ENCODE measurements at places on chromosomes 11 and 22.
A peak's percentile ranks its signal among the peaks of the same experiment; 100 is the strongest.

DNA sequence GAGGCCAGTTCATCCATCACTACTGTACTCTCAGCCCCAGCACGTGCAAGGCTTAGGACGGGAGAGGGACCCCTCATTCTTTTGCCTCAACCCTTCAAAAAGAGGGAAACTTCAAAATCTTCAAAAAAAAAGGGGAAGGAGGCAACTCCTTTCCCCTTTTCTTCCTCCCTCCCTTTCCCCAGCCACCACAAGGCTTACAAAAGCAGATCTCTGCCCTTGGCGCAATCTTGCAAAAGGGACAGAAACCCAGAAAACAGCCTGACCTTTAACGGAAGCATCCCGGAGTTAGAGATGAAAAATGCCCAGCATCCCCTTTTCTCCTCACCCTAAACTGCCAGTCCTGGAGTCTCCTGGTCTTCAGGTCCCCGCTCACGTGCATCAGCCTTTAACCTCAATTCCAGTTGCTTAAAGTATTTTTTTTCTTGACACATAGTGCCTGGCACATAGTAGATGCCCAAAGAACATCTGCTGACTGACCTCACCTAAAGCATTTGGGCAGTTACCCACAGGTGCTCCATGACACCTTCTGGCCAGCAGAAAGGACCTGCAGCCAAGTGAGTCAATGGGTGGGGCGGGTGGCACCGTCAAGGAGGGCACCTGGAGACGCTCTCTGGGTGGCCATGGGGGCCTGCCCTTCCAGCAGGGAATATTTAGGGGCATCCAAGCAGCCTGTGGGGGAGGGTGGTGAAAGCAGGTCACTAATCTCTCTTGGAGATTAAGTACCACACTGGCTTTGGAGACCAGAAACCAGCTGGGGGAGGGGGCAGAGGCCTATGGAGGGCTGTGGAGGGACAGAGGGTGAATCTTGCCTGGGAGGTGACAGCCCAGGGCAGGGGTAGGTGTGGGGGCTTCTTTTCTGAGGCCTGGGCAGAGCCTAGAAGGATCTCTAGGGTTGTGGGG, 16.3 kb downstream of the NECTIN1 start:
- DNase-seq = no peak

DNA sequence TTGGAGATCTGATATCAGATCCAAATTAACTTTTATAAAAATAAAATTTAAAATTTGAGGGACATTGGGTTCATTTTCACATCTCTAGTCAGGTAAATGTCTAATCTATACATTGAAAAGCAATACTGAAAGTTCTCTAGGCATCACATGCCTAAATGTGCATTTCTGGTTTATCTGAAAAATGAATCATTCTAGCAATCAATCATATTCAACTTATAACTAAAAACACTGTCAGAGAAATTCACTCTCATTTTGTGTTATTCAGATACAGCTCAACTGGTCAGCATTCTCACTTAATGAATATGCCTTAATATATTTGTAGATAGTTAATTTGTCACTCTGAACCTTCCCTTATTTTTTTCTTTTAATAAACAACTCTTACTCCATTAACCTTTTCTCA, 243.2 kb downstream of the CASP12 start:
- DNase-seq = no peak

DNA sequence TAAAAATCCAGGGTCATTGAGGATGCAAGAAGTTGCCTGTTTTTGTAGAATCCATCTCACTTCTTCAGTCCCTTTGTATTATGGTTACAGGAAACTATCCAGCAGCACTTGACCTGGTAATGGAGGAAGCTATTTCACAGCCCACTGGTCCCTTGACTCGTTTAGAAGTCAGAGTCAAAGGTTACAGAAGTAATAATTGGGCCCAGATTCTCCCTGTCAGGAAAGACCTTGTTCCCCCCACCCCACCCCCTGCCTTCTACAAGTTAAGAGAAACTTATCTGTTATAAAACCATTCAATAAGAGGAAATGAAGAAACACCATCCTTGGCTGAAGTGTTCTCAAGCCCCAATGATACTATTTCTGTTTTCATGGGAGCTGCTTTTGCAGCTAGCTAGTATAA, 65.8 kb downstream of the CSTPP1 start:
- DNase-seq = peak; percentile 54

DNA sequence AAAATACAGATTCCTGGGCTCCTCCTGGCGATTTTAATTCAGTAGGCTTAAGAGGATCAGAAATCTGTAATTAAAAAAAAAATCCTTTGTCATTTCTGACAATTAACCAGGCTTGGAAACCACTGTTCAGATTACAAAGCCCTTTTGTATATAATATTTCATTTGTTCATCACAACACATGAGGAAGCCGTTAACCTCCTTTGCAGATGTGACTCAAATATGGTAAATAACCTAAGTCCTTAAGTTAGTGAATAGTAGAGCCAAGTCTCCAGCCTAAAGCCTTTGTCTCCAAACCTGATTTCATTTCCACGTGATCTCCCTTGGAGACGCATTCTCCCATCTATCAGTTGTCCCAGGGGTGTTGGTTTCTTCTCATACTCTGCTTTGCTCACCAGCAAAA, 67.6 kb downstream of the UBASH3B start:
- DNase-seq = no peak
